ENCODE measurements at places on chromosomes 13 and 19. TPM values are rescaled to one million over a fixed set of nuclear protein-coding genes. Genes with fewer than 3 reads are reported as not detected.

The MYH14 gene
- 33.0 TPM for total RNA-seq

The ZNF224 gene
- total RNA-seq, result 45.6 TPM

The SCN1B gene
- 3.0 TPM for total RNA-seq

The C3 gene
- total RNA-seq, result 34.5 TPM

The SUCLA2 gene
- total RNA-seq, result 47.9 TPM

All from metanephros (tissue), 2 donors.